Activated T-cell treated with anti-CD3 and anti-CD28 coated beads for 48 hours (primary cell): ENCODE measurements at places on chromosomes 3 and 15.

DNA sequence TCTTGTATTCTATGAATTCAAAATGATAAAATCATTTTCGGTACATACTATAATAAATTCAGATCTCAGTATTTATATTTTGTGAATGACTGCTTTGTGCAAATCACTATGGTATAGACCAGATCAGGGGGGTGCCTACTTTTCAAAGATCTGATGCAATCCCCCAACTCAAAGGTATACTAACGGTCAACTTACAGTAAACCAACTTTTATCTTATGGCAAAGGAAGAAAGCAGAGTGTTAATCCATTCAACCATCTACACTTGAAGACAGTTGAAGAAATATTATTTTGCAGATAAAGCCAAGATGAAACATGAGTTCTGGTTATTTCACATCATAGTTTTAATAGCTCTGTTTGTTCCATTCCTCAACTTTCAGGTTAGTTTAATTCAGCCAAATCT is 197.1 kb downstream of the MEX3B start:
- DNase-seq, result no peak

DNA sequence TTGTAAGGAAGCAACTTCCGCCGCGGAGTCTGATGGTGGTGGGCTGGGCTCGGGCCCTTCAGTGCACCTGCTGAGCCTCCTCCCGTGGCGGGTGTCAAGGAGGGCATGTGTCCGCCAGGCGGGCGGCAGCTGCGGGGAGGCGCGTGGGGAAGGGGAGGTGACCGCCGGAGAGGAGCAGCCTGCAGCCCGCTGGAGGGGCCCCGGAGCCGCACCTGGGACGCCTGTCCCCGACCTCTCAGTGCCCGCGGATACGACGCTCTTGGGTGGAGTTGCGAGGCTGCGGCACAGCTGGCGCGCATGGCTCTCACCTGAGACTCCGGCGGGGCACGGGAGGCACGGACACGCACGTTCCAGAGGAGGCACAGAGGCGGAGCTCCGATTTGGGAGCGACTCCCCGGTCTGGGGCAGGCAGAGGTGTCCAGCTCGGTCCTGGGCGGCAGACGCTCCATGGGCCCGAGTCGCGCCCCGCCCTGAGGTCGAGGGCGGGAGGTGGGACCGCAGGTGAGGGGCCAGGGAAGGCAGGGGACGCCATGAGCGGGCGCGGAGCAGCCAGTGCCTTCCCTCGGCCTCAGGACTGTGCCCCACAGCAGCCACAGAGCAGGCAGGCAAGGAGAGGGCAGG is 50.2 kb upstream of the PRR20G start:
- no peak for DNase-seq

GRCh38 chr3:170059447-170059846 is 21.7 kb downstream of the GPR160 start:
- no peak for DNase-seq

DNA sequence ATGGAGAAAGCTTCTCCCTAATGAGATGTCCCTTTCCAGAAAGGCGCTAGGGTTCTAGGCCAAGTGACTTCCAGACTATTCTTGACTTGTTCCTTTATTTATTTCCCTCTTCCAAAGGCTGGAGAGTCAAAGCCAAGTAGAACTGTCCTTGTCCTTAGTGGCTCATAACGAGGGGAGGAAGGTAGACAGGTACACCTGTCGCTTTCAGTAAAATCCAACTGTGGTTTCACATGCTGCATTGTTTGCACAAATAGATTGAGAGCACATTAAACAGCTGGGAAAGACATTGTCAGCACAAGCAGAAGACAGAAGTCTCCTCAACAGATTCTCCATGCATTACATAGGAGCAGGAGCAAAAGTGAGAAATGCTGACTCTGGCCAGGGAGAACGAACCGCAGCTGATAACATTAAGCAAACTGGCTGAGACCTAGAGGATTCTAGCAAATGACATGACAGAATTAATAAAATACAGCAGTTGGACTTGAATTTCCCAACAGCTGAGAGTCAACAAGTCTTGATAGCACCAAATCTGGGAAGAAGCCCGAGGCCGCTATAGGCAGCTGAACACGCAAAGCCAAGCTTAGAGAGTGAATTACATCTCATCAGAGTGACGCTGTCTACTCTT is 227.7 kb downstream of the TLE3 start:
- no peak for DNase-seq

DNA sequence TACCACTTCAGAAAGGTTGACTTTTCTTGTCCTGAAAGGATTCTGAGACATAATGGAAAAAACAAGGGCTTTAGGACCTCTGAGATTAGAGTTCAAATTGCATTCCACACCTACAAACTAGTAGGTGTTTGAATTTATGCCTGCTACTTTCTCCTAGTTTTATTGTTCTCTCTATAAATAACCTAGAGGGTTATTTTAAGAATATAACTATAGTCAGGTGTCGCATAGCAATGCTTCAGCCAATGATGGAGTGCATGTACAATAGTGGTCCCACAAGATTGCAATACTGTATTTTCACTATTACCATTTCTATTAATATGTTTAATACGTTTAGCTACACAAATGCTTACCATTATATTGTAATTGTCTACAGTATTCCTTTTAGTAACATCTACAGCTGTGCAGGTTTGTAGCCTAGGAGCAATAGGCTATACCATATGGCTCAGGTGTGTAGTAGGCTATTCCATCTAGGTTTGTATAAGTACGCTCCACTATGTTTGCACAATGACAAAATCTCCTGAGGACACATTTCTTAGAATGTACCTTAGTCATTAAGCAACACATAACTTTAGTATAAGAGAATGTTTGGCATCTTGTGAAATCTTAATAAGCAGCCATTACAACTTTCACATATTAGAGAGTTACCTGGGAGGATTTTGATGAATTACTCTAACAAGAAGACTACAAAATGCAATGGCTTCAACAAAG is 1352.5 kb downstream of the ZPLD1 start:
- no peak for DNase-seq

GRCh38 chr3:29335438-29335837 is 54.6 kb downstream of the RBMS3 start:
- no peak for DNase-seq

GRCh38 chr3:45381168-45381852 is 7.1 kb upstream of the LARS2 start:
- peak; percentile 4 for DNase-seq

DNA sequence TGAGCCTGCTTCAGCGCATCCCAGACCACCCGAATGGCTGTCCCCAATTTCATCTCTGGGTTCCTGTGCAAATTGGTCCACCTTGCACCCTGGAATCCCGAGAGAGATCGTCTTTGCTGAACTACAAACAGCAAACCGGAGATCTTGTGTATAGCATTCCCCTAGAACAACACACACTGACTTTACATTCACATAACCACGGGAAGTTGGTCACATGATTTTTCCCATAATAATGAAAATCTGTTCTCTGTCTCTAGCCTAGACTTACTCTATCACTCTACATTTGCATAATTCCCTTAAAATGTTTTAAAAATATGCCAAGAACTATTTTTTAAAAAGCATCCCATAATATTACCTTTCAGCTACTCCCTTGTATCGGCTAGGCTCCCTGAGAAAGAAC is 34.6 kb downstream of the CTSH start:
- DNase-seq, result no peak

- DNase-seq, result no peak
Measured at GRCh38 chr3:5197470-5198312, 10.2 kb downstream of the EDEM1 start.

DNA sequence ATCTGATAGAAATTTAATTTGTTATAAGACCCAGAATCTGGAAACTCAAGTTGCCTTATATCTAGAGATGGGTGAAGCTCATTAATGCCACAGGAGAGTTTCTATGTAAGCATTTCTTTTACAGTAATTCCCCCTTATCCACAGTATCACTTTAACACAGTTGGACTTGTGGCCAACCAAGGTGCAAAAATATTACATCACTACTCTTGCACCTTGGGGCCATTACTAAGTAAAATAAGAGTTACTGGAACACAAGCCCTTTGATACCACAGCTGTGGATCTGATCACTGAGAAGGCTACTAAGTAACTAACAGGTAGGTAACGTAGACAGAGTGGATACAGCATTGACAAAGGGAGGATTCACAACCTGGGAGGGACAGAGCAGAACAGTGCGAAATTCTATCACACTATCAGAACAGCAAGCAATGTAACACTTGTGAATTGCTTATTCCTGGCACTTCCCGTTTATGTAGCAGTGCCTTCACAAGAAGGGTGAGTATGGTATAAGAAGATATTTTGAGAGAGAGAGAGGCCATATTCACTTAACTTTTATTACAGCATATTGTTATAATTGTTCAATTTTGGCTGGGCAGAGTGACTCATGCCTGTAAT is 33.9 kb upstream of the TOPBP1 start:
- DNase-seq, result no peak

DNA sequence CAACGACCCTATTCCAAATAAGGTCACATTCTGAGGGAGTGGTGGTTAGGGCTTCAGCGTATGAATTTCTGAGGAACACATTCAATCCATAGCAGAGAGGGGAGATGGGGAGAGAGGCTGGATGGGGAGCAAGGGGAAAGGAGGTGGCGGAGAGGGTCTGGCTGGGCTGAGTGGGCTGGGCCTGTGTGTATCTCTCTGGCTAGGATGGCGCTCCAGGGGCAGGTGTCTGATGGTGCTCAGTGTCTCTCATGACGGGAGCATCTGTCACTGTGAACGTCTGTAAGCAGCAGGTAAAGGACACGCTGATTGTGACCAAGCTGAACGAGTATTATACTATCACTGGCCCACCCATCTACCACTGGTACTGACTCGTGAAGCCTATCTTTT is 159.6 kb downstream of the XXYLT1 start:
- no peak for DNase-seq

GRCh38 chr3:45885979-45886705 is at the start of gene CCR9:
CCR9 (plus strand) TSS chr3:45886543; CDS start chr3:45894934, 8,391 bp downstream.
- no peak for DNase-seq

DNA sequence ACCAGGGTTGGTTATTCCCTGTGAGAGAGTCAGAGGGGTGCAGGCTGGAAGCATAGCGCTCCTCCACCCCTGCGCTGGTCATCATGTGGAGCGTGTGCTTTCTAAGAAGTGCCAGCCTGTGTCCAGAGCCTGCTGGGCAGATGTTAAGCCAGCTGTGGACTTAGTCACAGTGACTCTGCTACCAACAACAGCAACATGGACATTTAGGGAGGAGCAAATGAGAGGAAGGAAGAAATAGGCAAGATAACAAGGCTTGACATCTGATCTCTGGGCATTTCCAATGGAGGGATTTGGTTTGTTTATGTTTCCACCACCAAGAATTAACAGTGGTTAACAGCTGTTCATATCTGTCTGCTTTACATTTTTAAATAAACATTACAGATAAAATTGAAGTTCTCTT is 36.4 kb upstream of the MYZAP start:
- DNase-seq, result no peak

- DNase-seq, result no peak
Measured at GRCh38 chr15:75056036-75056435, 32.6 kb downstream of the PPCDC start.

DNA sequence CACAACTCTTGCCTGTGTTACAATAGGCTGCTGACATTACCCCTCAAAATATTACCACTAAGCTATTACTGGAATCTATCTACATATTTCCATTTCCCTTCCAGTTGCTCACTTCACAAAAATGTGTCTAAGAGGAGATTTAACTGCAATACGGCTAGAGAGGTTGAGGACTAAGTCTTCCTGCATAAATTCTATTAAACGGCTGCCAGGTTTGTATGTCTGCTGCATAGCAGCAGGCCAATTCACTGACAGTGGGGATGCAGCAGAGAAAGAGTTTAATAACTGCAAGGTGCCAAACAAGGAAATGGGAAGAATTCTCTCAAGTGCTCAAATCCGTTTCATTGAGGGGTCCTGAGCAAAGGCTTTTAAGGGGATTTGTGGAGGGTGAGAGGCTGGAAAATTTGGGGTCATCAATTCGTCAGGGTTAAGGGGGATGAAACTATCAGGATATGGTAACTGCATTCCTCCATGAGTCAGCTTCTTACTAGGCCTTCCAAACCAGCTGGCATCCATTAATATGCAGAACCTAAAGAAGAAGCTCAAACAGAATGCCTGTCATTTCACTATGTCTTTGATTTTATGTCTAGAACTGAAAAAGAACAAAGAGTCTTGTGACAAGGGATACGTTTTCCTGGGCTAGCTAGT is 675.6 kb downstream of the TBL1XR1 start:
- DNase-seq, result no peak

DNA sequence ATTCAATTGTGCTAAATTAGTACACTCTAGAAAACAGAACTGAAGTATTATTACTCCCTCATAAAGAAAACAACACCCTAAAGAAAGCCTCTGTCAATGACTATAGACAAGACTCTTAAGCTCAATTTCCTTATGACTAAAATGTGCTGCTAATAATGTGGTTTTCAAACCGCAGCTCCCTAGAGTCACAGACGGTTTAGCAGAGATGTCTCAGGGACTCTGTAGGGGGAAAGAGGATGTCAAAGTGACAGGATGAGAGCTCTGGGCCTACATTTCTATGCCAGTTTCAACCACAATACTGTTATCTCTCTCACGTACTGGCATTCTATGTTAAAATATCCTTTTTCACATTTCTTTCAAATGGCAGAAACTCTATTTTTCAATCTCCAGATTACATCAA is 37.6 kb upstream of the WDR49 start:
- DNase-seq, result peak; percentile 3

DNA sequence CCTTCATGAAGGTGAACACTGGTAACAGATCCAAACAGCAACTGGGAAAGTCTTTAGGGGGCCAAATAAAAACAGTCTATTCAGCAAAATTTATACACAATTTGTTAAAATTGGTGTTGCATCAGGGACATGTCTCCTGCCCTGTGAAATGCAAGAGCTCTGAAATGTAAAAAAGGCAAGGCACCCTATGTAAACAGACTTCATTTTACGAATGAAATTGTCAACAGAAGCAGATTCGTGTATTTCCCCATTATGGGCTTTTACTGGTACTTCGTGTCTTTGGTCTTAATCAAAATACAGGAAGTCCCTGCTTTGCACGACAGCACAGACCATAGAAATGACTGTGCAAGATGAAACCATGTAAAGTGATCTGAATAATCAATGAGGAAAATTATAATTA is 127.3 kb upstream of the THBS1 start:
- no peak for DNase-seq

GRCh38 chr15:88512601-88513000 is 33.9 kb downstream of the DET1 start:
- DNase-seq, result no peak

DNA sequence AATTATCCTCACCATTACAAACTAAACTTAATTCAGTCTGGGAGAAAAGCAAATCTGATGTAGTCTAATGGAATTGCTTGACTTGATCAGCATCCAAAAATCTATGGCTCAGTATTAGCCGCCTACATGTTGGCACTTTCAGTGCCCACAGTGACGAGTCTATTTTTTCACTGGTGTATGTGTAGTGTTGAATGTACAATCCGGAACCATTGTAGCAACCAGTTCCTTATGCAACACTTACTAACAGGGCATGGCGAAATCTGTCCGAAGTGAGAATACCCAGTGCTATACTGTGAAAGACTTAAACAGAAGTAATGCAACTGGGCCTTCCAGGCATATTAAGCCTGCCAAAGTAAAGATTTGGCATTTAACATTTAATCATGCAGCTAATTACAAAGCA is 18.6 kb downstream of the LRRN1 start:
- DNase-seq, result no peak

DNA sequence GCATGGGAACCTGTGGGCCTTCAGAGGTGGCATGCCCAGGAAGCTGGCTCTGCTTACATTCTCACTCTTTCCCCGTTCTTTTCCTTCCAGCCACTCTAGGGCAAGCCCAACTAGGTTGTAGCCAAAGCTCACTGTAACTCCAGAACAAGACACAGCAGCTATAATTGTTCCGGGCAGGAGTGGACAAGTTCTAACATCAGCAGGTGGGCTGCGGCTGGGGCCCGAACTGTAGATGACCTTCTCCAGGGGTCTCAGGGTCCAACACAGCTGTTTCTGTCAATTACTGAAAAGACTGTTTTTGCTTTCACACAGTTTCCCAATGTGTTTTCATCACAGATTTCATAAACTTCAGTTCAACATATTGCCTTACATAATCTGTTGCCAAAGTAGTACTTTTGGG is 11.5 kb downstream of the RASGRP1 start:
- no peak for DNase-seq
